LoVo (cell line): ENCODE measurements at places on chromosomes 3 and 15.
A peak's percentile ranks its signal among the peaks of the same experiment; 100 is the strongest.

DNA sequence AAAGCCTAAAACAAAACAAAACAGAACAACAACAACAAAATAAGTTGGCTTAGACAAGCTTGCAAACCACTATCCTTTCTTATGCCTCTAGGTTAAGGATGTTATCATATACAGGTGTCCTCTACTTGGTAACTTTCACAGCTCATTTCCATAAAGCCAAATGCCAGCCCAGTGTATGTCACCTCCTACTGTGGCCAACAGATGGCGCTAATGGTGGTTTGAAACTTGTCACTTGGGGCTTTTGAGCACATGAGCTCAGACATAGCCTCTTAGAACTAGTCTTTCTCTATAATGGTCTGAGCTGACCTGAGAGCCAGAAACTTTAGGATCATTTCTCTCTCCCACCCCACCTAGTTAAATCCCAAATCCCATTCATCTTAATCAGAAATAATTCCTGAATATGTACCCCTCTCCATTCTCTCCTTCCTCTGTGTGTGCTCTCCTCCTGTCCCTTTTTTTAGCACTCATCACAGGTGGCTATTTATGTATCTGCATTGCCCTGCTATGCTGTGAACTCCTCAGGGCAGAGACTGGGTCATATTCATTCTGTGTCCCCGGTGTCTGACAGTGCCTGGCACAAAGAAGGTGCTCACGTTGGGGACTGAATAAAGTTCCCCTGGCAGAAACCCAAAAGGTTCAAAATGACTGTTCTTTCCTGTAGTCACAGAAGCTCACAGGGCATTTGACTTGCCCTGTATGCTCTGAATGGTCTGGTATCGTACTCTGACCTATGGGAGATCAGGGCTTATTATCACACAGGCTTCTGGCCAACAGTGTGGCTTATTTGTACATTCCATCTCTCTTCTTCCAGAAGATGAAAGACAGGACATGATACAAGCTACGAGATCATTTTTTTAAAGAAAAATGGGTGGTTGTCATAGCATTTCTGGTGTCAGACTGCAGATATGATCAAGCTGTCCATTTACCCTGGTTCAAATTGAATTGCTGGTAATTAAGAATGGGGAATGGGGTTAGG is 319.3 kb upstream of the AZI2 start:
- DNase-seq = peak; percentile 58

- DNase-seq = no peak
Measured at GRCh38 chr3:48399387-48400172, 27.6 kb downstream of the FBXW12 start.

GRCh38 chr15:90337256-90337655 is 14.8 kb upstream of the ZNF774 start:
- no peak for DNase-seq

GRCh38 chr3:5016211-5017161 is 37.2 kb downstream of the BHLHE40 start:
- peak; percentile 88 for DNase-seq

GRCh38 chr15:31005660-31006059 is 14.2 kb upstream of the MTMR10 start:
- no peak for DNase-seq

DNA sequence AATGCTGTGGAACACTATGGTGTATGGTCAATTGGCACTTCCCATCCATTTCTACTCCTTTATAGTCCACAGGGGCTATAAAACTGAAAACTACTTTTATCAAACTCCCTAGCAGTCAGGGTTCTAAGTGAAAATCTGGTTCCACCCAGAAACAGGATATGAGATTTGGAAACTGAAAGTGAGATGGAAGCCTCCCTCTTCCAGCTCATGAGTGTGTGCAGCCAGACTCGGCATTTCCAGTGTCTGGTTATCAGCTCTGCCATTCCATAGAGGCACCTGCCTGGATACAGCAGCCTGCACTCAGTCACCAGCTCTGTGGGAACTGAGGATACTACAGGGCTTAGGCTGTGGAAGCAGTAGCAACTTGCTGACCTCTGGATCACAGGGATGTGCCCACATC is 14.7 kb upstream of the PLA2G4F start:
- no peak for DNase-seq

DNA sequence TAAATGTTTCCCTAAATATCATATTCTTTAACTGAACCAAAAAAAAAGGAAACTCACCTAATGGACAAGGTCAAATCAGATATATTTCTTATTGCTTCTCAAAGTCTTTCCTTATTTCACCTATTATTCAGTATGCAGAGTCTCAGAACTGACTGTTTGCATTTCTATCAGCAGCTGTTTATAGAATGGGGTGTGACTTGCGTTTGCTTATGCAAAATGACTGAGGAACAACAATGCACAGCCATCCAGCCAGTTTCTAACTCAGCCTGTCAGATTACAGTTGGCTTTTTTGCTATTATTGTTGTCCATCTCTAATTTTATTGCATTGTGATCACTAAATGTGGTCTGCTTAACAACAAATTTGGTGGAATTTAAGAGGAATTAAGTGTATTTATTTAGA is 40.7 kb downstream of the RAB27A start:
- no peak for DNase-seq

DNA sequence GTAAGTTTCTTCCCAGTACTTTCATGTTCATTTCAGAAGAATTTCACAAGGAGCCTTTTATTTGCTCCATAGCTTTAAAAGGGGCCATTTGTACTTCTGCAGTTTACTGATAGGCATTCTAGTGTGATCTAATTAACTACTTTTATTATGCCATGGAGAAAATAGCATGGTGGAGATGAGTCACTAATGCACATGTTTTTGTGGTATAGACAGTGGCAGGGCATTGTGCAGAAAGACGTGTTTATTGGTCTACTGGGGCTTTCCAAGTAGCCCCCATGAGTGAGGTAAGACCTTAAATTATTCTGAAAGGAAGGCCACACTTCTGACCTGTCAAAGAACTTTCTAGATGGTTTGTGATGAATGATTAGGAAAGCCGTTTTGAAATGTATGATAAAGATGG is 810.0 kb upstream of the NR2F2 start:
- no peak for DNase-seq

- no peak for DNase-seq
Measured at GRCh38 chr15:48144889-48145288, 24.1 kb downstream of the SLC24A5 start.

- DNase-seq = peak; percentile 76
Measured at GRCh38 chr3:177300039-177300833, 103.0 kb upstream of the TBL1XR1 start.

DNA sequence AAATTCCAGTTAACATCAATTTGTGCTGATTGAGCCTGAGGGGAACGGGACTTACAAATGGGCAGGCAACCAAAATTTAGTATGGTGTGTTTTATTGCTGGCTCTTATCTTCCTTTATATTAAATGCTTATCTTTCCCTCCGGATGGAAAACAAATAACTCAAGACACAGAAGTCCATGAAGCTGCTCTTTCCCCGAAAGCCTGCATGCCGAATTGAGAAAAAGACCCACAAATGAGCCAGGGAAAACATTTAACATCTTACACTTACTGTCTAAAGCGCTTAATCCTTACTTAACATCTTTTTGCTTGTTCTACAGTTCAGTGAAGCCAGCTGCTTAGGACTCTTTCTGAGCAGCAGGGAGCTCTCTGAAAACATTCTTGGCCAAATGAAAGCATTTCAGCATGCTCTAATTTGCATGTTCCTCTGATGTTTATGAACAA is 49.5 kb downstream of the HEG1 start:
- DNase-seq = no peak

- peak; percentile 18 for DNase-seq
Measured at GRCh38 chr15:67531379-67531914, 10.5 kb downstream of the C15orf61 start.
